ENCODE measurements at places on chromosomes 1 and 21.

- DNase-seq = no peak
Observed at GRCh38 chr1:232413674-232414073, 216.3 kb downstream of the SIPA1L2 start.

- no peak for DNase-seq
Observed at GRCh38 chr1:175564119-175564518, 179.3 kb downstream of the TNR start.

DNA sequence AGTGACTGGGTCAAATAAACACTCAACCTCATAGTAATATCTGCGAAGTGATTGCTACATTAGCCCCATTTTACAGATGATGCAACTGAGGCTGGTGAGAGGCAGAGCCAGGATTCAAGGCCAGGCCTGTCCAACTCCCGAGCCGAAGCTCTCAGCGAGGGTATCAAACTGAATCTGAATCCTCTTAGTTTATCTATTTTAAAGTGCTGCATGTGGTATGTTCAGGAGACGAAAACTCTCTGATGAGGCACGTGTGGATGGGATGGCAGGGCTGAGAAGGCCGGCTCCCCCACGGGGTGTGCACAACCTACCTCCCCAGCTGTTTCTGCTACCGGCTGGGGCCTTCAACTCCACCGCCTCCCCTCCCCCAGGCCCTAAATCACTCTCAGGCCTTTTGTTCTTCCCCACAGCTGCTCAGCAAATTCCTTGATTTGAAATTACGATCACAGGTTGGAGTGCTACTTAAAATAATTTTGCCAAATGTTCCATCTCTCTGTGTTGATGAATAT is 171.8 kb downstream of the TOMM20 start:
- DNase-seq = no peak

DNA sequence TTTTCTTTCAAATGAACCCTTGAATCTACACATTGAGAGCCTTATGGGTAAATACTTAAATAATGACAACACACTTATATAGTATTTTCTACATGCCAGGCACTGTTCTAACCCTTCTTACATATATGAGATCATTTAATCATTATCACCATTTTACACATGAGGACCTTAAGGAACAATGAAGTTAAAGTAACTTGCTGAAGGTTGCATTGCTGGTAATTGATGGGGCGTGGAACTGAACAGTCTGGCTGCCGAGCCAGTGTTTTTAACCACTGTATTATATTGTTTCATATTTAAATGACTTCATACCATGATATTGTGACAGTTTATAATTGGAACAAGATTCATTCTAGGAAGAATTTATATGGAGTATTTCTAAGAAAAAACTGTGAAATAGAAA is 111.9 kb upstream of the TENT5C start:
- DNase-seq = no peak

GRCh38 chr1:19153169-19153568 is 56.9 kb downstream of the UBR4 start:
- no peak for DNase-seq

GRCh38 chr1:19484798-19485361 is 459 bp downstream of the CAPZB start:
- DNase-seq = no peak

DNA sequence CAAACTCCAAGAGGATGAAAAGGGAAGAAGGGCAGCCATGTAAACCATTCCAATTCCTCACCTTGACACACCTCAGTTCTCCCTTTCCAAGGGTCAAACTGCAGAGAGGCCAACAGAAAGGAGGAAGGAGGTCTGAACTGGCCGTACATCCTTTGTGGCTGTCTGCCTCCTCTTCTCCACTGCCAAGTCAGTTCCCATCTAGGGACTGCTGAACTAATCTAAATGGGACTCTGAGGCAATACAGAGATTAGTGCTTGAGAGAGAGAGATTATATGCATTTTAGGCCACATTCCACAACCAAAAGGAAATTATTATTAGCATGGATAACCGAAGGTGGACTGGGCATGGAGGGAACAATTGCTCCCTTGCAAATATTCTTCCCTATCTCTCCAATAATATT is 2.7 kb downstream of the ARHGEF11 start:
- no peak for DNase-seq

GRCh38 chr1:147379889-147380288 is 137.4 kb downstream of the CHD1L start:
- DNase-seq = no peak

DNA sequence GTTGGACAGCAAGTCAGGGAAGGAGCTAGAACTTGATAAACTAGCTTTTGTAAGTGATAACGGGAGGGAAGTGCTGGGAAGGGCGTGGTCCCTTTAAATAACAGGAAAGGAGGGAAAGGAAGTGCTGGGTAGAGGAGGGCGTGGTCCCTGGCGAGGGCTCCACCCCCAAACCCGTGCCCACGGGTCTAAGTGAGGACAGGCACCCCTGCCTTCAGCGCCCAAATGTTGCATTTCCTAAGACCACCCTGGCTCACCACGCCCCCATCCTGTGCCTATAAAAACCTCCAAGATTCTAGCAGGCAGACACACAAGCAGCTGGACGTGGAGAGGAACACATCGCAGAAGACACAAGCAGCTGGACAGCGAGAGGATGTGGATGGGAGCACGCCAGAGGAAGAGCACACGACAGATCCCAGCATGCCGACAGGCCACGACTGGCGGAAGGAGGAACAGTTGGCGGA is 58.5 kb downstream of the PALMD start:
- no peak for DNase-seq

GRCh38 chr1:10733474-10734366 is 62.7 kb downstream of the CASZ1 start:
- DNase-seq = no peak

DNA sequence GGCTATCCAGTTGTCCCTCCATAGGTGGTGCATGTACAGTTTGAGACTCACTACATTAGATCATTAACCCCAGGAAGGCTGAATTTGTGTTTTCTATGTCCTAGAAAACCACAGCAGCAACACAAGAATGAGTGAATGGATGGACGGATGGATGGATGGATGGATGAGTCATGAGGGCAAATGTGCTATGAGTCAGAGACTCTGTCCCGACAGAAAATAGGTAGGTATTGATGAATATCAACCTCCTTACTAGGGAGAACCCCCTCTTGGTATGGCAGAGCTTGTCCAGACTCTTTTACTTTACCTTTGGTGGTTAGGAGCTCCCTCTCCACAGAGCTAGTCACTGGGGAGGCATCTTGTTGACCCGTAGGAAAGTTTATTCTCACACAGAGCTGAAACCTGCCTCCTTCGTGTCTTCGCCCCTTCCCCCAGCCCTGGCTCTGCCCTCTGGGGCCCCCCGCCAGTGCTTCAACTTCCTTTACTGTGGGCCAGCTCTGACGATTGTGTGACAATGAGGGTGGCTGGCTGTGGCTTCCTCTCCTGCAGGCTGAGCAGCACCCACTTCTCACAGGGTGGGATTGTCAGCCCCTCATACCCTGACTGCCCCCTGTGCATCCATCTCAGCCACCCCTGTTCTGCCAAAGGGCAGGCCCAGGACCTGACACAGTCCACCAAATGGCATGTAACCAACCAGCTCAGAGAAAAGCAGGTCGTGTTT is 145.2 kb downstream of the FOXD2 start:
- DNase-seq = no peak

DNA sequence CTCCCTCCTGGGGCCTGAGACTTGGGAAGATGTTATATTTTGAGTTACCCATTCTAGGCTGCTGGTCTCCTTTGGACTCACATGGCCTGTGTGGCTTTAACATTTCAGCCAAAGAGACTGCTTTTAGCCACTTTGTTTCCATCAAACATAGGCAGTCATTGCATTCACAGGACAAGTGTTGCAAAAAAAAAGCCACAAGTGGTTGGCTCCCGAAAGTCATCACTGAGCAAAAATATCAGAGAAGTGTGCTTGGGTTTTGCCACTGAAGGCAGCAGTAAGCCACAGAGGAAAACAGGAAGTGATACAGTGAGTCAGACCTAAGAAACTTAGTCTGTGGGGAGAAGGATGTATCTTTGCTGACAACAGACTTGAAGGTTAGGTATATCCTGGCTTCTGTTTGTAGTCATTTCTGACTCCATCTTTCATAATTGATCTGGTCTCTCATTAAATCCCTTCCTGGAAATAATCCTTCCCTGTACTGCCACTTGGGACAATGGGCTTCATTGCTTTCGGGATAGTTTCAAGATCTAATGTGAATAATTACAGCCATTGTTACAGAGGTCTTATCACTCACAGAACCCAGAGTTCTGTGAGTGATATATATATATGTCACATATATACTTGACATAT is 80.9 kb downstream of the COLGALT2 start:
- peak; percentile 65 for DNase-seq

GRCh38 chr1:154855186-154855851 is 14.8 kb downstream of the KCNN3 start:
- no peak for DNase-seq

GRCh38 chr1:200971955-200972711 is 51.4 kb downstream of the KIF21B start:
- peak; percentile 69 for DNase-seq

DNA sequence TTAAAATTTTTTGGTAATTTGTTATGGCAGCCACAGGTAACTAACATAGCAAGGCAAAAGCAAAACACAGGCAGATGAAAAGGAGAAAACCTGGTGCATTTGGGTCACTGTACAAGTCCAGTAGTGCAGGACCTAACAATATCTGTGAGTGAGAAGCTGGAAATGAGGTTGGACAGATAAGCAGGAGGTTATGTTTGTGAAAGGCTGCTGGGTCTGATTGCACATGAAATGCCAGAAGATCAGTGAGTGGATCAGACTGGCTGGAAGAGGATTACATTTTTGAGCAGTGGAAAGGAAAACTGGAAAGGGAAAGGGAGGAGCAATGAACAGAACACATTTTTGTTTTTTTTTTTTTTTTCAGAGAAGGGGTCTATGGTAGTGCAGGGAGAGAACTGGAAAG is 73.6 kb downstream of the CYYR1 start:
- DNase-seq = no peak

DNA sequence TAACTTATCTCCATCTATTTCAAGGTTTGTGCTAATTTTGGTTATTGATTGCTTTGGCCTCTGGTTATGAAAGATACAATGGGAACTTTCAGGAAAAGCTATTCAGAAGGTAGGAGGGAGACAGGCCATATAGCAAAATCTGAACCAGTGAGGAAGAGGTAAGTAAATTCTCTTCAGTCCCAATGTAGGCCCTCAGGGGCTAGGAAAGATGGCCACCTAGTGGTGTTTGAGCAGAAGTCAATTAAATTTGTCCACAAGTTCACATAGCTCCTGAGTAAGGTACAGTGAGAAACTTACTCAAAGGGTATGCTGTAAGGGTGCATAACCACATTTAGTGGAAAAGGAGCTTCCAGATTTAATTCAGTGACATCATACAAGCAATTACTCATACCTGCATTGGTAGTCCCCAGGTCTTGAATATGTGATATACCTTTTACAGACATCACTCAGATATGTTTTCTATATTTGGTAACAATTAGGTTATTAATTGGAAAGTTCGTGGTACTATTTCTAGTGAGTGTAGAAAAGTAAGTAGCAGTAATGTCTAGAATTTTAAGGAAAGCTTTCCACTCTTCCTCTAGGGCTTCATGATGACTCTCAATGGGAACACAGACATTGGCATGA is 21.4 kb upstream of the FMO1 start:
- DNase-seq = peak; percentile 41

GRCh38 chr1:226482975-226483700 is 65.4 kb upstream of the STUM start:
- DNase-seq = no peak

Data from B cell (primary cell).